Stimulated activated CD4-positive, alpha-beta T cell treated with anti-CD3 and anti-CD28 coated beads, Interleukin-2, amount 100 ng/mL, for 24 hours (primary cell): ENCODE measurements at places on chromosomes 13 and 19.

DNA sequence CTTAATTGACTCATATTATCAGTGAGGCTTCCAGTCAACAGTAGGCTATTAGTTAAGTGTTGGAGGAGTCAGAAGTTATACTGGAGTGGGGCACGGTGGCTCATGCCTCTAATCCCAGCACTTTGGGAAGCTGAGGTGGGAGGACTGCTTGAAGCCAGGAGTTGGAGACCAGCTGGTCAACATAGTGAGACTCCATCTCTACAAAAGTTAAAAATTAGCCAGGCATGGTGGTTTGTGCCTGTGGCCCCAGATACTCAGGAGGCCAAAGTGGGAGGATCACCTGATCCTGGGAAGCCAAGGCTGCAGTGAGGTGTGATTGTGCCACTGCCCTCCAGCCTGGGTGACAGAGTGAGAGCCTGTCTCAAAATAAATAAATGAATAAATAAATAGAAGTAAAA, 53.2 kb downstream of the COMP start:
- DNase-seq, result no peak

- peak; percentile 61 for DNase-seq
These were observed at the start of gene SIGLEC10 for GRCh38 chr19:51417107-51417809. TSS of gene SIGLEC10 (minus strand) at chr19:51417642. CDS start at chr19:51417581, 61 bp downstream.

DNA sequence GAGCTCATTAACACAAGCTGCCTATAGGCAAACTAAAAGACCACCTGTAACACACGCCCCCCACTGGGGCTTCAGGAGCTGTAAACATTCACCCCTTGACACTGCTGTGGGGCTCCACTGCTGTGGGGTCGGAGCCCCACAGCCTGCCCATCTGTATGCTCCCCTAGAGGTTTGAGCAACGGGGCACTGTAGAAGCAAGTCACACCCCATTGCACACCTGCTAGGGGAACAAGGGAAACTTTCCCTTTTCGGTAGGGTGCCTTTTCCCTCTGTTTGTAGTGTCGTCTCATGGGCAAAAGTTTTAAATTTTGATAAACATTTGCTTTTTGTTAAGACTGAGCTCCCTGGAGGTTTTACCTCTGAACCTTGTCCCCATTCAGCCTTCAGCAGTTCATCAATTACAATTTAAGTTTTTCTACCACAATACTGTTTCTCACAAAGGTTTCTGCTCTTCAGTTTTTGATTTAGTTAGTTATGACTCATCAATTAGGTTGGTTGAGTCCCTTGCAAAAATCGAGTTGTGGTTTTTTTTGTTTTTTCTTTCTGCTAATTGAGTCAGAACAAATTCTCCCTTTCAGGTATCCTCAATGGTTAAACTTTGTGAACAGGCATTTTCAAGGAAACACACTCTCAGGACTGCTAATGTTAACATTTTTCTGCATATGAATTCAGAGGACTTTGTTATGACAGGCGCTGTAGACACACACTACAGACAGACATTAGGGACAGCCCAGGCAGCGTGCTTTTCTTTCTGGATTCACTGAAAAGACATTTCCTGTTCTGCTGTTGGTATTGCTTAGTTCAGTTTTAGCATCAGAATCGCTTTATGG, 35.1 kb downstream of the ZNF433 start:
- DNase-seq, result no peak

GRCh38 chr13:29704648-29705047, 109.2 kb upstream of the SLC7A1 start:
- DNase-seq, result no peak

DNA sequence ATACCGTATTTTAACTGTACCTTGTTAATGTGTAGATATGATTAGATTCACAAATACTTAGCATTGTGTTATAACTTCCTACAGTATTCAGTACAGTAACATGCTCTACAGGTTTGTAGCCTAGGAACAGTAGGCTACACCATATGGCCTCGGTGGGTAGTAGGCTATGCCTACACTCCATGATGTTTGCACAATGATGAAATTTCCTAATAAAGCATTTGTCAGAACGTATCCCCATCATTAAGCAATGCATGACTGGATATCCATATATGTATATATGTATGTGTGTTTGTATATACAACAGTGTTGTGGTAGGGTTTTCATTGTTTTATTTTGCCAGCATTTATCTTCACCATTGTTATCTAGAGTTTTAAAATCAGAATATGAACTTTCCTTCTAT, 119.4 kb downstream of the SLC7A1 start:
- DNase-seq, result no peak

DNA sequence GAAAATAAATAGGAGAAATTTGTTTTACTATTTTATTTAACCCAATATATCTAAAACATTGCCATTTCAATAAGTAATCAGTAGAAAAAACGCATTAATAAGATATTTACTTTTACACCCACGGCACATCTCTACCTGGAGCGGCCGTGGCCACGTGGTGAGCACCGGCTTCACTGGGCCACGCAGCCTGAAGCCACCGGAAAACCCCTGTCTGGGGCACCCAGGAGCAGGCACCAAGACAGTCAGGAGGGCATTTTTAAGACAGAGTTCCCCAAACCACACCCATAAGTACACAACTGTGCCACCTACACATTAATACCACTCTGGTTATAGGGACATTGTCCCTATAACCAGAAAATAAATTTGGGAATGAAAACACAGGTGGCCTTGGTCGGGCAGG, 80.9 kb downstream of the SPACA7 start:
- no peak for DNase-seq

- DNase-seq, result no peak
These were observed 97.9 kb downstream of the DOCK9 start for GRCh38 chr13:98879957-98880356.

DNA sequence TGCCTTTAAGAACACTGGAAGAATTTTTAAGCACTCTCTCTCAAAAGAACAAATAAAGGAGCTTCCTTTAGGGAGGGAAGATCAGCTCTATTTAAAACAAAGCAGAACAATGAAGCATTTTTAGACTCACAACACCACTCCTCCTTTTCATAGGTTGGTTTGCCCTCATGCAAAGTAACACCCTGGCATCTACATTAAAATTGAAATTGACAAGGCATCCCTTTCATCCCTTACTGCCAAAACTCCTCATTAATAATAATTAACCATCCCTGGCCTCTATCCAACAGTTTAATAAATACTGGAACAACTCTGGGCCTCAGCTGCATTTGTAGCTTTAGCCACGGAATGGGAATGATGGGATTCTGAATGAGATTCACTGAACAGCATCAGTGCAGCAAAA, 929.1 kb downstream of the PCDH9 start:
- DNase-seq, result no peak

- DNase-seq, result peak; percentile 56
These were observed 6.7 kb downstream of the RGCC start for GRCh38 chr13:41463838-41464602.

DNA sequence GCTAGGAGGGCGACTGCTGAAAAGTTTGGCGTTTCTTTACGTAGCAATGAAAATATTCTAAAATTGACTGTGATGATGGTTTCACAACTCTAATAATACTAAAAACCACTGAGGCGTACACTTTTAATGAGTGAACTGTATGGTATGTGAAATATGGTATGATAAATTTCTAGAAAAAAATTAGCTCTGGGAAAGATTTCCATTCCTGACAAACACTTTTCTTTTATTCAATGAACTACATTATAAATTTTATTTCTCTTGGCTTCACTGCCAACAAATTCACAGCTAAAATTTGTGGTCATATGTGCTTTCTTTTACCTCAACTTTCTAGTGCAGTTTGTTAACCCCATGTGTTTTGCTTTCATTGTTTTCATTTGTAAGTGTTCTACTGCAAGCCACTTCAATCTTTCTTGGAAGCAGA, 11.1 kb downstream of the ZC3H13 start:
- no peak for DNase-seq

GRCh38 chr19:39438270-39438934, 2.7 kb upstream of the RPS16 start:
- DNase-seq, result no peak

- DNase-seq, result no peak
These were observed 8.2 kb upstream of the ATF5 start for GRCh38 chr19:49920624-49921363.

DNA sequence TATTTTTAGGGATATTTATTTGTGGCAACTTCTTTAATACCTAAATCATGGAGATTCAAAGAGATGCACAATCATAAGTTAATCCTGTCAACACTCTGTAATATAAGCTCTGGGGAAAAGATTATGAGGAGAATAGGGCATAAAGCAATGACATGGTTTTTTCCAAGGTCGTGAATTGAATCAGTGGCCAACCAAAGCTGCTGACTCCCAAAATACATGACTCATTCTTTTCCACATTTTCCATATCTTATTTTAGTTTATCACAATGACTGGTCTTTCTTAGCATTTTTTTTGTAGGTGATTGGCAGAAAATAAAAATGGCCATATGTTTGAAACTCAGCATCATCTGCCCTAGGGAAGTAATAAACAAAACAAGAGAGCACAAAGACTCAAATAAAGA, 28.5 kb upstream of the RBM26 start:
- DNase-seq, result no peak

DNA sequence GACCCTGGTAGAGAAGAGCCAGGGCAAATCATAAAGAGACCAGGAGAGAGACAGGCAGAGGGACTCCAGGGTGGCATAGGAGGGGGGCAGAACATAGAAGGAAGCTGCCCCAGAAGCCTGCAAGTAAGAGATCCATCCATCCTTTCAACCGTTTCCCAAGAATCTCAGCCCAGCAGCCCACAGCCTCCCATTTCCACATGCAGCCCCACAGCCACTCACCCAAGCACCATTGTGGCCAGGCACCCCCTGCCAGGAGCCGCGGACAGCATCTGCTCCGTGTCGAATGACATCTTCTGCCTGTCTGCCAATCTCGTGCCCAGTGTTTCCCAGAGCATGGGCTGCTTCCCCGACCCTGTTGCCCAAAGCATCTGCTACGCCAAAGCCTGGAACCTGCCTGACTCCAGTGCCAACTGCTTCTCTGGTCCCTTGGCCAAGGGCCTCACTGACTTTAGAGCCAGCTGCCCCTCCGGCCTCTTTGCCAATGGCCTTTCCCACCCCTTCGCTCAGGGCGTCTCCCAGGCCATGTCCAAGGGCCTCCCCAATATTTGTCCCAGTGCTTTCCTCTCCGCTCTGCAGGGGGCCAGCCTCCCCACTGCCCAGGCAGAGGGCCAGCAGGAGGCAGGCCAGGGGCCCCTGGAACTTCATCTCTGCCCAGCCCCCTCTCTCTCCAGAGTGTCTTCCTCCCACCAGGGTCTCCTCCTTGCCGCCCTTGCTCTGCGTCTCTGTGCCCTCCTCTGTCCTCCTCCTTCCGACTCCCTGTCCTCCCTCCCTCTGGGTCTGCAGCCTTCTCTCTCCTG, 420 bp downstream of the DMKN start:
- no peak for DNase-seq

DNA sequence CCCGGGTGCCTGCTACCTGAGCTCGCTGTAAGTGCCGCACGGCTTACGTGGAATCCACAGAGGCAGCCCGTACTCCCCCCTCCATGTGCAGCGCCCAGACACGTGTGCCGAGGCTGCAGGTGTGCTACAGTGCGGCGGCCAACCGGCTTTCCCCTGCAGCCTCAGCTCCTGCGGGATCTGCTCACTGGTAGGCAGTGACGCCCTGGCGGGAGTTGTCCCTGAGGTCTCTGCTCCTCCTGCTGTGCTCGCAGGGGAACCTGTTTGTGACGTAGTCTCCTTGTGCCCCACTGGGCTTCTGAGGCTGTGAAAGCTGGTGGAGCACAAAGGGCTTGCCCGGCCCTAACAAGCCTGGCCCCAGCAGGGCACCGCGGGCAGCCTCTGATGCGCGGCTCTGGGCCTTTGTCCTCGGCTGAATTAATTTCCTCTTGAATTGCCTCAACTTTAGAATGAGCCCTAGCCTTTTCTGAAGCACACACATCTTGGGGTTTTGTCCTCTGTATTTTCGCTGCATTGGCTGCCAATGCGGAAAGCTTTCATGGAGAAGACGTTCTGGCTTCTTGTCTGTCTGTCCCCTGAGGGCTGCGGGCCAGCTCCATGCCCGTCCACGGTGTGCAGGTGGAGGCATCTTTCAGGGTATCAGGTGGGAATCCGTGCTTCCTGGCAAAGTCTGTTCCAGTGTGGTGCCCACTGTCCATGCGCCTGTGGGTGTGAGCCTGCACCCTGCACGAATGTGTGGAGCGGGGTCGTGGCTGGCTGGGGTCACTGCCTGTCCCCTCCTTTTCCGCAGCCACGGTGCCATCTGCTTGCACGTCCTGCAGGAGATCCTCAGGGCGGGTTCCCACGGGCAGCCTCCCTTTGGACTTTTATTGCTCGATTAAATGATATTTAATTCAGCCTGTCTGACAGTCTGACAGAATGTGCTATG, 77.3 kb upstream of the MCF2L start:
- DNase-seq, result no peak

DNA sequence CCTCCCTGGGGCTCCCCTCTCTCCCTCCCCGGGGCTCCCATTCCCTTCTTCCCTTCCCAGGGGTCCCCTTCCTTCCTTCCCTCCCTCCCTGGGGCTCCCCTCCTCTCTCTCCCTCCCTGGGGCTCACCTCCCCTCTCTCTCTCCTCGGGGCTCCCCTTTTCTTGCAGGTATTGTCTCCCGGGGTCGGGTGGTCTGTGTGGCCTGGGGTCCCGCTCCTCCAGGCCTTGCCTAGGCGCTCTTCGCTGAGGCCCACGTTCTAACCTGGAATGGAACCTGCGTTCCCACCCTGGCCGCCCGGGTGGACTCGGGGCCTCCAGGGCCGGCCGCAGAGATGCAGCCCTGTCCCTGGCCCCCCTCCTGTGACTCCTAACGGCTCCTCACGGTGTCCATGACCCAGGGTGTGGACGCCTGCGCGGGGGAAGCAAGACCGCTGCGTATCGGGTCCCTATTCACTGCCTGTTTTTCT, 940 bp upstream of the DCUN1D2 start:
- no peak for DNase-seq

- peak; percentile 89 for DNase-seq
These were observed 746 bp upstream of the ZNF345 start for GRCh38 chr19:36849701-36850558.

DNA sequence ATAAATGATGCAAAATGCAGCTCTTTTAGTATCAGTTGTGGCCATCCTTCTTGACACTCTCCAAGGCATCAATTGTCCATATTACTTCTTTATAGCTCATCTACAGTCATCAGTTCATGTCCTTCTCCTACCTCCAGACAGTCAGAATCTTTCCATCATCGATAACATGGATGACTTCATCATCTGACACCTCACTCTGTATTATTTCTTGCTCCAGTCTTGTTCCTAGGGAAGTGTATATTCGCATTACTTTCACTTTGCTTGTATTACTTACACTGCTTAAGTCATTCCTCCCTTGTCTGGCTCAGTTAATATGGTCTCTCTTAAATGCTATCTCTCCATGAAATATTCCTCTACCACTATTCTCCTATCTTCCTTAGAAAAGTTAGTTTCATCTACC, 999.1 kb upstream of the SLC10A2 start:
- no peak for DNase-seq

GRCh38 chr13:36362914-36363313, 16.7 kb upstream of the SPART start:
- DNase-seq, result no peak

DNA sequence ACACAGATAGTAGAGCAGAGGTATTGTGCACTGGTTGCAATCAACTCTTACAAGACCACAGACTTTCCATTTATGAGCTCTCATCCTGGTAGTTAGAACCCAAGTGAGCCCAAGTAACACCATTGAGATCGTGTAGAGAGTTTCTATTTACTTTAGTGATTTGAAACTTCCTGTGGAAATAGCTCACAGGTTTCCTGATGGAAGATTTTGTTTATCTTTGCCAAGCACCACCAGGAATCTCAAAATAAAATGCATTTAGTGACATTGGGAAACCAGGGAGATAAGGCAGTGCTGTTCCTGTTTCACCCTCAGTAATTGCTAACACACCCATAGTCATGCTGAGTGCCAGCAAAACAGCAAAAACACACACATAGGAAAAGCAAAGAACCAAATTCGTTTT, 102.5 kb downstream of the FLT1 start:
- DNase-seq, result no peak

- no peak for DNase-seq
These were observed 186.5 kb upstream of the SPRY2 start for GRCh38 chr13:80527400-80527799.
